ENCODE measurements at places on chromosomes 7 and 10.

GRCh38 chr7:127447326-127447945 is 54.9 kb upstream of the ZNF800 start:
- DNase-seq: no peak

DNA sequence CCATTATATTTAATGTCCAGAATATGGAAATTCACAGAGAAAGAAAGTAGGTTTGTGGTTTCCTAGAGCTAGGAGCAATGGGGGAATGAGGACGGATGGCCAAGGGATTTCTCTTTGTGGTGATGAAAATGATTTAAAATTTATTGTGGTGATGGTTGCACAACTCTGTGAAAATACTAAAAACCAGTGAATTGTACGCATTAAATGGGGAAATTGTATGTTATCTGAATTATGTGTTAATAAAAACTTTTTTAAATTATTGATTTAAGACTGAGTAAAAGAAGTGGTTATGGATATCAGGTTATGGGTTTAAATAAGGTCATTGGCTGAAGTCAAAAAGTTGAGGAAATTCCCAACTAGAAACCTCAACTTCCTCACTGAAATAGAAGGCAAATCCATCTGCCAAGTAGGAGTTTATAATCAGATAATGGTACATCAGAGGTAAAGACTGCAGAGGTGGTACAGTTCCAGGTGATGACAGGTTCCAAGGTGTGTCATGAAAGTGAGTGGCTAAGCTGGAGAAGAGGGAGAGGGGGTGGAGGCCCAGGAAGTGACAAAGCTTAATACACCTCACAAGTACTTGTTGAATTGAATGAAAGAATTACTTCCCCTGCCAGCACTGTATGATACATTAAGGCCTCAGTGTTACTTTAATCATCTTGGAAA is 68.9 kb upstream of the CCDC71L start:
- DNase-seq: no peak

- DNase-seq: no peak
Observed at GRCh38 chr10:61000769-61001730, 57.1 kb upstream of the RHOBTB1 start.

GRCh38 chr7:156819733-156820295 is 73.2 kb downstream of the LMBR1 start:
- DNase-seq: no peak

DNA sequence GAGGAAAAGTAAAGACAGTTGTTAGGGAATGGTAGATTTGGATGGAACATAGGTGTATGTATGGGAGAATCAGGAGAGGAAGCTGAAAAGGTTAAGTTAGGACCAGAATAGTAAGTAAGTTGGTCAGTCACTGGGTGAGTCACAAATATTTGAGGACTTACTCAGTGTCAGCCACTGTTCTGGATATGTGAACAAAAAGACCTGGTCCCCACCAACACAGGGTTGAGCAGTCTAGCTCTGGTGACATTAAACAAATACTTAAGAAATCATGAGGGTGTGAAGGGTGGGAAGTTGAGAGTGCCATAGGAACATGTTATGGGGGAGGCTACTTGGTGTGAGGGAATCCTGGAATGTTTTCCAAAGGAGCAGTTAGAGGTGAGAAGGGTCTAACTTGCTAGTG is 246.9 kb downstream of the PTEN start:
- DNase-seq: no peak

- DNase-seq: no peak
Observed at GRCh38 chr10:93152136-93152535, 78.4 kb downstream of the CYP26A1 start.
